ENCODE measurements at places on chromosomes 3 and 15. TPM values are rescaled to one million over a fixed set of nuclear protein-coding genes. Genes with fewer than 3 reads are reported as not detected.

Gene HACD2
- polyA plus RNA-seq, result 29.6 TPM

Gene FAM131A
- polyA plus RNA-seq, result 5.6 TPM

Gene SI
- not detected for polyA plus RNA-seq

Gene SNURF
- polyA plus RNA-seq, result 0.75 TPM

Measured in GM23248 (cell line).